ENCODE measurements at places on chromosomes 12 and 14. TPM values are rescaled to one million over a fixed set of nuclear protein-coding genes. Genes with fewer than 3 reads are reported as not detected.

DNA sequence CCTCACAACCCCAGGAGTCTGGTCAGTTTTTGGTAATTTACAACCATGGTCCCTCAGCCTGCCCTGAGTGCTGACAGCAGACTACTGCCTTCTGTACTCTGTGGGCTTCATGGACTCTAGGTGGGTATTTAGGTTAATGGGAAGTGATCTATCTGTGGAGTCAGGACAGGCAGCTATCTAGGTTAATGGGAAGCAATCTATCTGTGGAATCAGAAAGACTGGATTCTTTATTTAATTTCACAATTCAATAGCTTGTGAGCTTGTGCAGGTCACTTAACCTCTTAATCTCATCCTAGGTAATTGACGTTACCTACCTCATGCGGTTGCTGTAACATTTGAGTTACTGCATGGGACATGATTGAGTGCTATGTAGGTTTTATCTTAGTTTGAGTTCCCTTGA lies 777.5 kb downstream of the NRXN3 start:
- DNase-seq = no peak

GRCh38 chr12:131010396-131011131 lies 56.9 kb downstream of the ADGRD1 start:
- DNase-seq = no peak

- DNase-seq = no peak
Measured at GRCh38 chr12:13496111-13496510, 299.6 kb downstream of the EMP1 start.

- no peak for DNase-seq
Measured at GRCh38 chr12:120500581-120500980, 4.7 kb downstream of the DYNLL1 start.

DNA sequence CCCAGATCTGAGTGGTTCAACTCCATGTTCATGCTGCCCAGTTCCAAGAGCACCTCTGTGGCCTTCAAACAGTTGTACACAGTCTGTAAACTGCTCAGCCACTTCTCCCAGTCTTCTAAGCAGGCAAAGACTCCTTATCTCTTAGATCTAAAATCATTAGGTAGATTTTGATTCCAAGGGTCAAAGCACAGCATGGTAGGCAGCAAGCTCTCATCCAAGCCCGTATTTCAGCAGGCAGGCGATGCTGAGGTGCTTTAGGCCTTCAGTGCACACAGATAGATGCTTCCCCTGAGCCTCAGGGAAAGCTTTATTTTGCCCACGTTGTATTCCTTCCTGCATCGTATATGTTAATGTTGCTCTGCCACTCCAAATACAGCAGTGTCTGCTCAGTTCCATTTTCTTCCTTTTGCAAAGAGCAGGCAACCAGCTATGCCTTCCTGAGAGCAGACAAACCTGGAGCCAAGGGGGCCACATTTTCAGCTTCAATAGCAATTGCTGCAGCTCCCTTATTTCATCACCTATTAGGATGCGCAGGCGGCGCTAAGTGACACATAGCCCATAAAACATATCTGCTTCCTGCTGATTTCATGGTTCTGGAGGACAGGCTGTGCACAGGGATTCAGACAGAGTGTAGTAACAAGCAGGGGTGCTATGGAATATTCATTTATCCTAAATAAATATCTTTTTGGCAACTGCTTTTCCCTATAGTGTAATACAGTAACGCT lies 67.5 kb downstream of the ETV6 start:
- no peak for DNase-seq

DNA sequence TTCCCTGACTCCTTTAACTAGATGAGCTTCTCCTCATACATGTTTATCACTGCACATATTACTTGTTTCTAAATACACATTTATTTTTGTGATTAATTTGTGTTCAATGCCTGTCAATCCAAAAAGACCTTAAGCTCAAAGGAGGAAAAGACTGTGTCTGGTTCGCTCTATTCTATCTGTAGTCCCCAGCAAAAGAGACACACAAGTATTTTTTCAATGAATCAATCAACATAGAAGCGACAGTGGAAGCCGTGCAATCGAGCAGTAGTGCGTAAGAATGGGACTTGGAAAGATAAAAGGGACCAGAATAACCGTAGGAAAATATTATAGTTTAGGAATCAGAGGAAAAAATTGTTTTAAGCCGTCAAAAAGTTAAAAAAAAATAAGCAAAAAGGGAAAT lies 951 bp downstream of the WDHD1 start:
- no peak for DNase-seq

GRCh38 chr14:73058922-73059673 lies 764 bp downstream of the RBM25 start:
- DNase-seq = no peak

- DNase-seq = peak; percentile 68
Measured at GRCh38 chr14:63470962-63471793, 72.0 kb downstream of the PPP2R5E start.

- DNase-seq = no peak
Measured at GRCh38 chr12:30694412-30695198, 1.1 kb downstream of the IPO8 start.

GRCh38 chr12:23569356-23569755 lies 380.1 kb downstream of the SOX5 start:
- no peak for DNase-seq

DNA sequence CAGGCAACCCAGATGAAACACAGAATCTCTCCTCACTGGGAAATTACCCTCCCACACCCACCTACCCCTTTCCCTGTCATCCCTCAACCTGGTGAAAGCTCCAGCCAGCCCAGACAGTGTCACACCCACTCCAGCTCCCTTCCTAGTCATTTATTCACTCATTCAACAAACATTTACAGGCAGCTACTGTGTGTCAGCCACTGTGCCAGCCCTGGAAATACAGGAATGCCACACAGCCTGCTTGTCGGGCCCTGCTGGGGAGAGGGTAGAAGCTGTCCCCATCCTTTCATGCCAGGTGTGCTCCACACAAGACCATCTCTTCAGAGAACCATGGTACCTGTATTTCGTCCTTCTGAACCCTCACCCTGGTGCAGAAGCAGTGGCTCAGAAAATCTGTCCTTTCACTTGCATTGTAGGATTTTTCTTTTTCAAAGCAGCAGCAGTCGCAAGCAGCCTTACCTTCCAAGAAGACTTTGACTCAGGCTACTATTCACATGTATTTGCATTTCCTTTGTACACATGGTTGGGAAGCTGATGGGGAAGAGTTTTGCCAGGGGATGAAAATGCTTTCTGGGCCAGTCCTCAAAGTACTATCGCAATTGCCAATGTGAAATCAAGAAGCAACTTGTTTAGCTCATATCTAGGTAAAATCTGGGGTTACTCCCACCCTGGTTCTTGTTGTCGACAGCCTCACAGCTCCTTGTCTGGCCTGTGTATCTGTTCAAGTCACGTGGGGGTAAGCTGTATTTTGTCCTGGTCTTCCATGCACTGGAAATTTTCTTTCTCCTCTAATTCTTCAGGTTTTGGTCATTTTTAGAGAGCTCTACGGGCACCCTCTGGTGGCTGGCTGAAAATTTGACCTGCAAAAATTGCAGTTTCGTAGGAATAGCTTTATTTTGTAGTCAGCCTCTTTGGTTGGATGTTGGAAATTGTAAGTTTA lies 147.4 kb upstream of the EGLN3 start:
- peak; percentile 36 for DNase-seq

The B3GNT4 gene
- not detected for total RNA-seq

The PPM1H gene
- total RNA-seq = 0.45 TPM

The CACNA2D4 gene
- total RNA-seq = 1.1 TPM
